ENCODE measurements at places on chromosomes 16 and 17. TPM values are rescaled to one million over a fixed set of nuclear protein-coding genes. Genes with fewer than 3 reads are reported as not detected.

Gene KRTAP9-1
- not detected for polyA plus RNA-seq

Gene TP53TG3B
- polyA plus RNA-seq: 0.92 TPM

Gene PPM1E
- 0.08 TPM for polyA plus RNA-seq

Gene TBC1D3
- not detected for polyA plus RNA-seq

Gene ZG16
- polyA plus RNA-seq: 0.76 TPM

Gene PRSS21
- polyA plus RNA-seq: 0.65 TPM

Gene TMEM114
- polyA plus RNA-seq: not detected

Gene CD68
- 13.8 TPM for polyA plus RNA-seq
